ENCODE measurements at places on chromosomes 5 and 9. TPM values are rescaled to one million over a fixed set of nuclear protein-coding genes. Genes with fewer than 3 reads are reported as not detected.

DNA sequence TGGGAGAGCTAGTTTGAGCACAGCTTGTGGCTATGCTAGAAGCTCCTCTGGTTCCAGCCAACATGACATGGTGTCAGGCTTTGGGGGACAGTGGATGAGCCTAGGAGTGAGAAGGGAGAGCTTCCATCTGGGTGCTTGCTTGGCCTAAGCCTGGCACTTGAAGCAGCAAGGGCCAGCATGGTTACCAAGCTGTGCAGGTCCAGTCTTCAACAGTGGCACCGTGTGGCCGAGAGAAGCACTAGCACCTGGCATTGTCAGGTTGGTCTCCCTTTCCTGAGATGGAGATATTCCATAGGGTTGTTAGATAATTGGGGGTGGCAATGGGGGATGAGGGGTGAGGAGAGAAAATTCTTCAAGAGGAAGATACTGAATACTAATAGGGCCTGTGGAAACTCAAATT is 261.9 kb downstream of the PBX3 start:
- no peak for DNase-seq

GRCh38 chr9:107539427-107540163 is 50.0 kb upstream of the KLF4 start:
- DNase-seq, result no peak

GRCh38 chr9:129757045-129757444 is 4.2 kb upstream of the PTGES start:
- no peak for DNase-seq

- DNase-seq, result no peak
These were observed 121.8 kb downstream of the CAVIN4 start for GRCh38 chr9:100699668-100700067.

Gene CCDC112
- 2.3 TPM for polyA plus RNA-seq

DNA sequence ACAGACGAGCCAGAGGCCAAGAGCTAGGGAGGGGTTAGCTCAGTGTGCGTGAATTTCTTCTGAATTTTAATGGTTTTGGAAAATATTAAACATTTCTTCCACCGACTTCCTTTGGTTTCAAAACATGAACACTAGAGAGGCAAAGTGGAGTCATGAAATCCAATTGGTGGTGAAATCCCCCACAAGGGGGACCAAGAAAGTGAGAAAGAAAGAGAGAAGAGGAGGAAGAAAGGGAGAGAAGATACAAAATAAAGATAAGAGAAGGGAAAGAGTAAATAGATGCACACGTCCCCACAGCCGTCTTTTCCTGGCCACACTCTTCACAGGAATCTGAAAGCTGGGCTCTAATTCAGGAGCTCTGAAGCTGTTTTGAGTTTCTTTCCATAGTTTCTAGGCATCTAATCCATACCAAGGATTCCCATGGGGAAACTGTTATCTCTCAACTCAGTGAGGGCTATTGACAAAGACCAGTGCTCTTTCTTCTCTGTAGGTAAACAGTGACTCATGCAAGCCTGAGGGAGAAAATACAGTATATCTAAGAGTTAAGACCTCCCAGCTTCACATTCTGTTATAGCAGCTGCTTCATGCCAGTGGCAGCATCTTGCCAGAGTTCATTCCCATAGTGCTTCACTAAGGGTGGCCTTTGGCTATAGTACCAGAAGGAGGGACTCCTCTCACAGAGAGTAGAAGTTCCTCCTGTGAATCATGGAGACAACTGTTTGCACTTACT is 115.8 kb upstream of the LIFR start:
- DNase-seq, result no peak

Gene CARD6
- 0.03 TPM for polyA plus RNA-seq

DNA sequence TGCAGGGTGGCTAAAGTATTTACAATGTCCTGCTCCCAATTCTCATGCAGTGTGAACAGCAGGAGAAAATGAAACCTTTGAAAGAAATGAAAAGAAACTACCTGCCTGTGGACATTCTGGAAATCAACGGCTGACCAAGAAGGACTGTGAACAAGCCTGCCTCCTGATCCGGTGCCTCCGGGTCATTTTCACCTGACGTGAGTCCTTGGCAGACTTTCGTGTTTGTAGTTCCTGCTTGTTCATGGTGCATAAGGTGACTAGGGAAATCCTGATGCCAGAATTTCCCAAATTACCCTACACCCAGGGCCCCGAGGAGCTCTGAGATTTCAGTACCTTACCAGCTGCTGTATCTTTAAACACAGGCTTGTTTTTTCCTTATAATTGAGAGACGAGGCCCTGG is 317.5 kb downstream of the TLE1 start:
- no peak for DNase-seq

GRCh38 chr5:1724822-1725602 is 74.6 kb downstream of the MRPL36 start:
- no peak for DNase-seq

DNA sequence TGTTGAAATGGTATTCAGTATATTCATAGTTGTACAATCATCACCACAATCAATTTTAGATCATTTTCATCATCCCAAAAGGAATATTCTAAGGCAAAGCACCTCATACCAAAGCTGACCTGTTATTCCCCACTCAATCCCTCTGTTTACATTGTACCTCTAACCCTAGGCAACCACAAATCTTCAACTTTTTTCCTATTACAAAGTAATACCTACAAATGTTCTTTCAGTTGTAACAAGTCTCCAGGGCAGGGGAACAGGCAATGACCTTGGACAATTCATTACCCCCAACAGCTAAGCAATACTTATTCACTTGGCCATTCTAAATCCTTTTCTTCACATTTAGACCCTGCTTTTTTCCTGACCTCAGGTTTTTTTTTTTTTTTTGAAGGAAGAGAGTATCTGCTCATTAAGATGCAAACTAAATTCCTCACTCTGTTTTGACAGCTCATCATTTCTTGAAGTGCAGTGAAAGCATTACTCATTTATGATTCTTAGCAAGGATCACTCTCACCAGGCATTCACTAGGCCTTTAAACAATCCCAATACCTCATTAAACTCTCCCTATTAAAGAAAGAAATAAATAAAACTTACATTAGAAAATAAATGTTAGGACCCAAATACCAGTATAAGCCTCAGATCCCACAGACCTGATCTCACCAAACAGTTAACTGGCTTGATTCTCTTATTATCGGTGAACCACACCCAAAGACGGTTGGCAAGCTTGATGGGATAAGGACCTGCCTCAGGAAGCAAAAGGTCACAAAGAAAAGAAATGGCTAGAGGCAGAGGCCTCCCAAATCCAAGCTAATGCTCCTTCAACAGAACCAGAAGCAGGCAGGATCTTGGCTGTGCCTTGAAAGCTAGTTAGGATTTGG is 15.3 kb downstream of the MTMR12 start:
- DNase-seq, result no peak

GRCh38 chr9:130008538-130008937 is 34.5 kb downstream of the FNBP1 start:
- DNase-seq, result no peak

DNA sequence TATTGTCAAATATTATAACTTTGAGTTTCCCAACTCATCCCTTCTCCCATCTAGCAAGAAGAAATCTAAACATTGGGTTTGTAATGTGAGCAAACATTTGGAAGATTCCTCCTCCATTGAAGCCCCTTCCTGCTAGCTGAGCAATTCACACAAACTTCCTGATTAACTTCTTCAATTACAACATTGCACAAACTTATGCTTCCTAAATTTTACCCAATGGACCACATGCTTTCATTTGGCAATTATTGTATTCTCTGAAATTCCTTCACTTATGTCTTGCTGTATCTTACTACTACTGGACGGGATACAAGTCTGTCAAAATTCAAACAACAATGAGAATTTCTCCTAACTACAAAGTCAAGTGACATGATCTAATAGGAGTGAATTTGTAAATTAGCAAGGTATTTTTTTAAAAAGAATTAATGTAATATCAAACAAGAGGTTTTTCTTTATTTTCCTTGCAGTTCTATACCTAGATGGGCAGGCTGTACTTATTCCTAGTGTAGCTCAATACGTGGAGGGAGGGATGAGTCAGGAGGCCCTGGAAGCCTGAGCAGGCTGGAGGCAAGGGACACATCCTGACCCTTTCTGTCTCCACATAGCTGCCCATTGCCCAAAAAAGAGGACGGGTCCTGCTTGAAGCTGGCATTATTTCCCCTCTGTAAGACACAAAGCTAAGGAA is 11.8 kb upstream of the IFNW1 start:
- no peak for DNase-seq

Gene GBGT1
- 0.51 TPM for polyA plus RNA-seq

- no peak for DNase-seq
These were observed 34.3 kb downstream of the ACTBL2 start for GRCh38 chr5:57448287-57448686.

DNA sequence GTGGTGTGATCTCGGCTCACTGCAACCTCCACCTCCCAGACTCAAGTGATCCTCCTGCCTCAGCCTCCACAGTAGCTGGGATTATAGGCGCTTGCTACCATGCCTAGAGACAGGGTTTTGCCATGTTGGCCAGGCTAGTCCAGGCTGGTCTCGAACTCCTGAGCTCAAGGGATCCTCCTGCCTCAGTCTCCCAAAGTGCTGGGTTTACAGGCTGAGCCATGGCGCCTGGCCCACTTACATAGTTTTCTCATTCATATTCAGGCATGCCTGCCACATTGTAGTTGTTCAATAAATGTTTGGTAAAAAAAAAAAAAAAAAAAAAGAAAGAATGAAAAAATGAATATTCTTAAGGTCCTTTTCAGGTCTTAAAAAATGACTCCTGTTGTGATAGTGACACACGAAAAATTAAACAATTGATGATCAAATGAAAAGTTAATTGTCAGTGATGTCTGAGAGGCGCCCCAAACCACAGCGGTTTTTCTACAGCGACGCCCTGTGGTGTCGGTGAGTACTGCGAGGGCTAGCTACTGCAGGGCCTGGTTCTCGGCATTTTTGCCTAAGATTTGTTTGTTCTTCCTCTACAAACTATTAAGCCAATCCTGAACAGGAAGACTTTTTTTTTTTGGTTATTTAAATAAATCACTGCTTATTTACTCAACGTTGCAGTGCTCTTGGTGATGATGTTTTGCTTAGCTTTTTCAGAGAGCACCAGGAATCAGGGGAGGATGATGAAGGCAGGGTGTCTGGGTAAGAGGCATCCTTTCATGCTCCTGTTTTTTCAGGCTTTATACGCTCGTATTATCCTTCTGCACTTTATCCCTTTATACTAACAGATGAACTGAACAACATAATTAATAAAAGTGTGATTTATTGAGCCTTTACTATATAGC is 67.0 kb upstream of the DPYSL3 start:
- DNase-seq, result peak; percentile 49

Gene DPYSL3
- polyA plus RNA-seq, result 123 TPM

GRCh38 chr9:135612437-135612836 is 26.9 kb downstream of the GLT6D1 start:
- DNase-seq, result peak; percentile 17

- peak; percentile 92 for DNase-seq
These were observed at the start of gene NINJ1 for GRCh38 chr9:93134015-93134739. NINJ1 (minus strand) TSS chr9:93134251; CDS start chr9:93134217, 34 bp downstream.

GRCh38 chr5:931570-932145 is 39.0 kb downstream of the TRIP13 start:
- no peak for DNase-seq

GRCh38 chr5:74603376-74603775 is 37.2 kb downstream of the ENC1 start:
- DNase-seq, result no peak

GRCh38 chr9:371349-371748 is 156.7 kb downstream of the DOCK8 start:
- DNase-seq, result no peak

Gene ZNF658
- polyA plus RNA-seq, result 0.64 TPM

DNA sequence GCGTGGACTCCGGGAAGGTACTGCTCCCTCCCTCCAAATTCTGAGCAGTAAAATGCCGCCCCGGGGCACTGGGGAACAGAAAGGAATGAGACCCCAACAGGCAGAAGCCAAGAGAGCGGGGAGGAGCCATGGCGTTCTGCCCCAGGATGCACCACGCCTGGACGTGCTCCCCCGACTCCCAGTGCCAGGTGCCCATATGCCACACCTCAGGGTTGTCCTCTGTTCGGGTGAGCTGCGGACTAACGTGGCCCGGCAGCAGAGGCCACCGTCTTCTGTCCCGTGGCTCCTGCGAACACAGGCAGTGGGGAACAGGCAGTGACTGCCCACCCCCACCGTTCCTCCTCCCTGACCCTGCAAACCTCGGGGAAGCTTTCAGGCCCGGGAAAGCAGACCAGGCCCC is 4.8 kb downstream of the SURF6 start:
- no peak for DNase-seq

DNA sequence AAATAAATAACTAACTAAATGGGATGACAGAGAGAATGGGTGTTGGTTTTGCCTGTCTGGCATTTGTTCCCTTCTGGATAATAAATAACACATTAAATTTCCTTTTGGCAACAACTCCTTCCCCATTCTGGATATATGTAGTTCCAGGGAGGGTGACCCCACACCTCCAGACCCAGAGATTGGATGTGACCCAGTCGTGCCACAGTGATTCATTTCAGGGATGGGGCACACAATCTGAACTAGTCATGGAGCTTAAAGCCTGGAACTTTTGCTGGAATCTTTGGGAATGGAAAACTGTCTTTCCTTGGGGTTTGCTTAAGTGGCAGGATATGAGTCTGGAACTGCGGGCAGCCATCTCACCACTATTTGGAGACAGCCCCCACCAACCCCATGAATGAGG is 11.3 kb downstream of the KLF9 start:
- no peak for DNase-seq

DNA sequence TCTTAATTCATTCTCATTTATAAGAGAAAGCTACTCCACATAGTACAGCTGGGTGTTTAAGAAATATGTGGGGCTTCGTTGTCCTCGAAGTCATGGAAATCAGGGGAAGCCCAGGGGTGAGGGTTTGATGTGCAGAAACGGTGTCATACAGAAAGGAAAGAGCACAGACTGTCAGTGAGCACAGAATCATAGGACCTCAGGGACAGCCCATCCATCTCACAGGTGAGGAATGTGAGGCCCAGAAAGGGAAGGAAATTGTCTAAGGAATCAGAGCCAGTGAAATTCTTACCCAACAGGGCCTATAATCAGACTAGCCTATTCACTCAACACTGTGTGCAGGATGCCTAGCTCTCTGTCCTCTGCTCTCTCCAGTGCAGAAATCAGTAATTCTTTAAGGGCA is 535.6 kb downstream of the SPOCK1 start:
- DNase-seq, result no peak

DNA sequence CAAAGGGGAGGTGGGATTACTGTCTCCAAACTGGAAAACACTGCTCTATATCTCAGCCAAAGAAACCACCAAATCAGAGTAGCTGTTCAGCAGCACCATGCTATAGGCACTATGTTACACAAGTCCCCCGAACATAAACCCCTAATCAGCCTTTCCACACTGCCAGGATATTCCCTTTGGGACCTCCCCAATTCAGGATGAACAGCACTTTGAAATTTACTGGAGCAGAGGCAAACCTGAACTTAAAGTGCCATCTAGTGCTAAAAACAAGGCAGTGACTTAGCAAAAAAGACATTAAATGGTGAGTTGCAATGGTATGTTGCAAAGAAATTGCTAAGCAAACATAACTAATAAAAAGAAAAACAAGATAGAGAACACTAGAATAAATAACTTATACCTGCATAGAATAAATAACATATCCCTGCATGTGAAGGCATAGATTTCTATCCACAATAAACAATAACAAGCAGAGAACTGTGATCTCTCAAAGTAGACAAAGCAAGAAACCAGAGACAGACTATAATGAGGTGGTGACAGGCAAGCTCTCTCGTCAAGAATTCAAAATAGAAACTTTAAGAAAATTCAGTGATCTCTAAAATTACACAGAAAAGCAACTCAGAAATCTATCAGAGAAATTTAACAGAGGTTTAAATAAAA is 584.4 kb upstream of the ACO1 start:
- DNase-seq, result no peak

GRCh38 chr9:132439153-132439552 is 29.1 kb downstream of the CFAP77 start:
- no peak for DNase-seq

- no peak for DNase-seq
These were observed 77.4 kb downstream of the PHF2 start for GRCh38 chr9:93653760-93654159.

Gene ENTREP1
- polyA plus RNA-seq, result not detected

Gene EHMT1
- 38.3 TPM for polyA plus RNA-seq

Measured in SK-N-SH (cell line).